ENCODE measurements at places on chromosomes 1 and 21.
A peak's percentile ranks its signal among the peaks of the same experiment; 100 is the strongest.

GRCh38 chr1:25706146-25707089 lies 89.8 kb downstream of the MAN1C1 start:
- DNase-seq = no peak

DNA sequence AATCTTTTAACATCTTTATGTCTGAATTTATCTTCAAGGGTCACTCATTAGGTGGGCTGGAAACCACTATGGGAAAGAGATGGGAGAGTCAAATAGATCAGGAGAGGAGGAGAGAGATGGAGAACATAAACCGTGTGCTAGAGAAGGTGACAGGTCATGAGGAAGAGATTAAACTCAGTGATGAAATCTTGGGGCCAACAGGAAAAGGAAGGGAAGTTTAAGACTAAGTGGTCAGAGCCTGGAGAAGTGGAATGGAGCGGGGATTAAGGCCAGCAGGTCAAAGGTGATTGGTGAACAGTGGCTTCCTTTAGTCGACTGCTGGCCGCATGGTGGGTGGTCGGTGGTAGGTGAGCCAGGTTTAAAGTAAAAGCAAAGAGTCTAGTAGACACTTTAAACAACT lies 169.3 kb upstream of the IVNS1ABP start:
- DNase-seq = no peak

- DNase-seq = no peak
Measured at GRCh38 chr1:169361281-169361680, 6.3 kb downstream of the NME7 start.

DNA sequence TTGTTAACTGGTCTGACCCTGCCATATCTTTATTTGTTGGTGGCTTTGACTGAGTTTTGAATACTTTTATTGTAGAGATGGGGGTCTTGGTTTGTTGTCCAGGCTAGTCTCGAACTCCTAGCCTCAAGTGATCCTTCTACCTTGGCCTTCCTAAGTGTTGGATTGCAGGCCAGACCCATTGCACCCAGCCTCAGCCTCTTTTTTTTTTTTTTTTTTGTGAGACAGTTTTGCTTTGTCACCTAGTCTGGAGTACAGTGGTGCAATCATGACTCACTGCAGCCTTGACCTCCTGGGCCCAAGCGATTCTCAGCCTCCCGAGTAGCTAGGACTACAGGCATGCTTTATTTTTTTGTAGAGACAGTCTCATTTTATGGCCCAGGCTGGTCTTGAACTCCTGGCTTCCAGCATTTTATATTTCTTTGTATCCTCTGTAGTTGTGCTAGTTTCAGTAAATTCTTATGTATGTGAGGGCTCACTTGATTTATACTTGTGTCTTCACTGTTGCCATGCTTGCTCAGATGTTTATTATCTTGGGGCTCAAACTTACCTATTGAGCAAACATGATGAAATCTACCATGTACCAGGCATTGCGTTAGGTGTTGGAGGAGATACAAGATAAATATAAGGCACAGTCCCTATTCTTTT lies 24.1 kb downstream of the THRAP3 start:
- no peak for DNase-seq

GRCh38 chr1:92442351-92442750 lies 44.4 kb downstream of the GFI1 start:
- no peak for DNase-seq

DNA sequence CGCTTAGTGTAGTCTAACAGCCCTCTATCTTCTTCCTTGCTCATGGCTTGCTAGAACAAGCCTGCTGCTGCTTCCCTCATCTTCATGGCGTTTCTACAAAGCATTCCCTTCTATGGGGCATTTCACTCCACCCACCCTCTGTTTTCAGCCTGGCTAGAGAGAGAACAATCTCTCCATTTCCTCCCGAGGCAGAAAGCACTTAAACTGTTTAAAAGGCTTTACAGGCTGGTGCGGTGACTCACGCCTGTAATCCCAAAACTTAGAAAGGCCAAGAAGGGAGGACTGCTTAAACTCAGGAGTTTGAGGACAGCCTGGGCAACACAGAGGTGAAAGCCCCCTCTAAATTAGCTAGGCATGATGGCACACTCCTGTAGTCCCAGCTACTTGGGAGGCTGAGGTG lies 17.8 kb downstream of the ORC1 start:
- DNase-seq = no peak

DNA sequence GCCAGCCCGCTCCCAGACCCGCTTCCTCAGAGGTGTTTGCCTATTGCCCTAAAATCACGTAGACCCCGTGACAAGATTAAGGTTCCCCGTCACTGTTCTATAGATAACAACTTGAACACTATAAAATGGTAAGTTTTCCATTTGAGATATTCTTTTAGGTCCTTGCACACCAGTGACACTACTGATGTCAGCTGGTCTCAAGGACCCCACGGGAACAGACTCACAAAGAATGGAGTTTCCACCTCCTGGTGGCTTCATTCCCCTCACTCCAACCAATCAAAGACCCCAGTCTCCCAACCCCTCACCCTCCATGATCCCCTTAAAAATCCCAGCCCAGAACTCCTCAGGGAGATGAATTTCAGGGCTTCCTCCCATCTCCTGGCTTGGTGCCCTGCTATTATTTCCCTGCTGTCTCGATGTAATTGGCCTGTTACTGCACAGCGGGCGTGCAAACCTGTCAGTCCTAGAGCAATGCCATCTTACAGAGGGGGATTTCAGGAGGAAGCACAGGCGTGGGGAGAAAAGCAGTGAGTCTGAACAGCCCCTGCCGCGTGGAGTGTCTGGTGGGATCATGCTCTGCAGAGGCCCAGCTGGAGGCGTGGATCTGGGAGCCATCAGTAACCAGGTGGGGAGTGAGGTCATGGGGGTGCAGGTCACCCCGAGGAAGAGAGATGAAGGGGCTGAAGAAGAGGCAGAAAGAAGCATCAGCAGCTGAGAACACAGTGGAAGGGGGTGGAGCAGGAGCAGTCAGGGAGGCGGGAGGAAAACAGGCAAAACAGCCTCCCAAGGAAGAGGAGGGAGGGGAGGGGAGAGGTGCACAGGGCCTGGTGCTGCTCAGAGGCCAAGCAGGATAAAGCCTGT lies 35.1 kb upstream of the LBR start:
- DNase-seq = no peak

- DNase-seq = no peak
Measured at GRCh38 chr1:115680730-115681111, 39.0 kb downstream of the VANGL1 start.

GRCh38 chr1:246773213-246773641 lies 49.0 kb downstream of the SCCPDH start:
- DNase-seq = no peak

GRCh38 chr1:222880587-222880986 lies 65.7 kb downstream of the DISP1 start:
- DNase-seq = peak; percentile 12

DNA sequence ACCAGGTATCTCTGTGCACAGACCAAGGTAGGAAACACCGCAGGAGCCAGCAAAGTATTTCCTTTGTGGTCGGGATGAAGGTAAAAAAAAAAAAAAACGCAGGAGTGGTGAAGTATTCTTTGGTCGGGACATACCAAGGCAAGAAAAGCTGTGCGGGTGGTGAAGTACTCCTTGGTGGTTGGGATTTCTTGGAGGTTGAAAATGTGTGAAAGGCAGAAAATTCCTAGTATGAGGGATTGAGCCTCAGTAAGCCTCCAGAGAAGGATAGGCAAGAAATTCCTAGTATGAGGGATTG lies 802.6 kb downstream of the PLA2G4A start:
- DNase-seq = no peak

- DNase-seq = no peak
Measured at GRCh38 chr1:198655459-198656121, 16.8 kb downstream of the PTPRC start.

DNA sequence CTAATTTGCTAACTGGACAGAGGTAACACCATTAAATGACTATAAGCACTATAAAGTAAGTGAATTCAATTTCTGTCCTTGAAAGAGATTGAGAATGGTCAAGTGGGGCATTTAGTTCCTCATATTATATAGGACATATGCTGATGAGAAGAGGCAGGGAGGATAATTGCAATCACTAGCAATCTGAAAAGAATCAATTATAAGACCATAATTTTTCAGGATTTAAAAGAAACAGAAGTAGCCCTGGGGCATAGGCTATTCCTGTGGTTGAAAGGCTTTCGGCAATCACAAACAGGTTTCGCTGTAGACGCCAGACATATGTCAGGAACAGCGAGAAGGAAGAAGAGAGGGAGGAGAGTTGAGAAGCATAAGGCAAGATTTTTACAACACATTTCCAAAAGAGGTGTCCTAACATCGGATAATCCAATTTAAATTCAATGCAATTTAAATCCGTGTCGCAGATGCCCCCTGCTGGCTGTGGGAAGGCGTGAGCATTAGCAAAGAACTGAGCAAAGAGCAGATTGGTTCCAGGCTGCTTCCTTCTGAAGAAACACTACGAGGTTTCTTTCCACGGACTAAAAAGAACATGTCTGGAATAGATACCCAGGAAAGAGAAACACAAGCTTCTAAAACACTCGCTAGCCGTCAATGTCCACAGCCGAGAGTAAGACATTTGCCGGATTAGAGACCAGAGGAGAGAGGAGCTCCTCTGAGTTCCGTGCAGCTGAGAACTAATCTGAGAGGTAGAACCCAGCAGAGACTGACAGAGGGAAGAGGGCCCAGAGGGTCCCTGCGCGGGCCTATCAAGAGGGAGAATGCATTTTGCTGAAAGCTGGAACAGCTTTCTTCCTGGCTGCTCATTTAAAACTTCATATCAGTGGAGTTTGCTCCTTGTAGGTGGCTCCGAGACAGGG lies 27.9 kb downstream of the RGS5 start:
- no peak for DNase-seq

DNA sequence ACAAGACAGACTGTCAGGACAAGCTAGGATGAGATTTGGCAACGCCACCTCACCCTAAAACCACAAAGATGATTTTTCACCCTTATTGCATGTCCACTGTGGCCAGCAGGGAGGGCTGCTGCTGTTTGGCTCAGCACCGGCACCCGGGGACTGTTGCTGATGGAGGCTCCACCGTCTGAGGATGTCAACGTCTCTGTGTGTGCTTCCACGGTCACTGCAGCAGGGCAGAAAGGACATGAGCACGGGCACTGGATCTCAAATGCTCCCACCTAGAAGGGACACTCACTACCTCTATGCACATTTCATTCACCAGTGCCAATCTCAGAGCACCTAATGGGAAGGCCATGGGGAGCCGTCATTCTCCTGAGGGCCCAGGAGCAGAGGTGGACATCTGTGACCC lies 599.6 kb downstream of the PTPRU start:
- DNase-seq = no peak

DNA sequence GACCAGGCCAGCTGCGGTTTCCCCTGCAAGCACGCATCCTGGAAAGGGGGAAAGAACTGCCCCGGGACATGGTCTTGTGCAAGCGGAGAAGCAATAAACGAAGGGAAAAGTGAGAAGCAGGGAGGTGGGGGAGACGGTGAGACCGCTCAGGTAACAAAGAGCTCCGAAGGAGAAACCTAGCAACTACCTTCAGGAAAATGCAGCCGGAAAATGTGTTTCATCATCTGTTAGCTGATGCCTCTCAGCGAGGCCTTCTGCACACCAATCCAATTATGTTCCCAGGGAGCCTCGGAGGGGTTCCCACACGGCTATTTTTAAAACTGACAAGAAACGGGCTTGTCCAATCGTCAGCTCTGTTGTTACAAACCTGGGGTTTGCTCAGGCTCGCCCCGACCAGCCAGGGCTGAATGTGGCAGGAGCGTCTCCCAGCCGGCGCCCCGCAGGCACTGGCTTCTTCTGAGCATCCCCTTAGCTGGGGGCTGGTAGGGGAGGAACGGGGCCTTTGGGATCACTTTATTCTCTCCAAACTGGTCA lies 3.4 kb downstream of the RIPK4 start:
- DNase-seq = no peak

DNA sequence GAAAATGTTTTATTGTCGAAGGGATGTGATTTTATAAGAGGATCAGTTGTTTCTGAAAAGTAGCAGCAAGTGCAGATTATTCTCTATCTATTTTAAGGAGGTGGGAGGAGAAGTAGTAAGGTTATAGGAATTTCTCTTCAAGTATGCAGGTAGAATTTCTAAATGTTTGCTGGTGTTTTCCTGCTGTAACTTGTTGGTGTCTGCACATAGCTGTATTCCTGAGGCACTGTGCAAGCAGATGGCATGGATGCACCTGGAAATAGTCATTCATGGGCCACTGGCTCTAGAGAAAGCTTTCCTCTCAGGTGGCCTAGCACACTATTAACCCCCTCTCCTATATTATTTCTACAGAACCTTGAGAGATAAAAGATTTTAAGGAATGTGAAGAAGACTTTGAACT lies 30.3 kb upstream of the PODN start:
- no peak for DNase-seq

DNA sequence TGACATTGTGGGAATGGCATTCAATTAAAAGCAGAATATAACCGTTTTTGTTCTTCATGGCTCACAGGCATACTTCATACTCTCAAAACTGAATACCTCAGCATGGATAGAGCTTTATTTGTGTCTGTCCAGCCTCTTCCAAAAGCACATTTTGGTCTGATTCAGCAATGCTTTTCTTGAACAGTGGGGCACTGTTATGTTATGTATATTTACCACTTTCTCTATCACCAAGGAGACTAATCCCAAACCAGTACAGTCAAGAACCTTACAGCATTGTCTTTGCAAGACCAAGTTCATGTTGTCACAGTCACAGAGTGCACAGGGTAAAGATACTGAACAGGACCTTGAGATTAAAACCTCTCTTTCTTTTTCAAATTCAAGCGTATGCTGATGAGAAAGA lies 582.8 kb downstream of the PTBP2 start:
- DNase-seq = no peak

- DNase-seq = no peak
Measured at GRCh38 chr21:38965241-38965640, 159.5 kb downstream of the ETS2 start.

- DNase-seq = no peak
Measured at GRCh38 chr1:75067975-75068374, 66.2 kb upstream of the LHX8 start.

DNA sequence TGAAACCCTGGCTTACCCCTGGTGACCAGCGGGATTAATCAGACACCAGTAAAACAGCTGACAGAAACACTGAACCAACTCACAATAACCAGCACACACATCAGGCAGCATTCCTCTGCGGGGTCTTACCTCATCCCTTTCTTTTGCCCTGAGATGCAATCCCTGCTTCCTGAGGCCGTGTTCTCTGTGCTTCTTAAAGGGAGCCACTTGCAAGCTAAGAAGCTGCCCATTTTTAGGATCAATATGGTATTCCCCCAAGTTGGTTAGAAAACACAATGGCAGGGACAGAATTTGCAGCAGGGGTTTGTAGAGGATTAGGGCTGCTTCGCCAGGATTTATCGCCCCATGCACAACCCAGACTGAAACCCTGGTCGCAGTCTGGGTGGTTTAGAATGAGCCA lies 74.7 kb upstream of the OLIG2 start:
- DNase-seq = no peak

GRCh38 chr1:220123889-220124288 lies 30.0 kb downstream of the IARS2 start:
- no peak for DNase-seq

DNA sequence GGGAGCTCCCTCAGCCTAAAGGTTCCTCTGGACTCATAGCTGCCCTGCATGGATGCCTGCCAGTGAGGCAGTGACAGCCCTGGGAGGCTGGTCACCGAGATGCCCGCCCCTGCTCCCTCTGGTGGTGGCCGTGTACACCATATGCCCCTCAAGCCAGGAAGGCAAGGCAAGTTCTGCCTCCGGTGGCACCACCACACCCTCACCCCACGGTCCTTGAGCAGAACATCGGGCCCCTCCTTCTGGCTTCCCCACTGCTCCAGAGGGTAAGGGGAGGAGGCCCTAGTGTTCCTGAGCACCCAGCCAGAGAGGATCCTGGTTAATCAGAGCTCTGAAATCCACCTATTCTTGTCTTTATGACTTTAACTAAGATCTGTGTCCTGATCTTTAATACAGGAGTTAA lies 1.5 kb upstream of the S100A14 start:
- DNase-seq = peak; percentile 11

All from stimulated activated CD4-positive, alpha-beta T cell treated with anti-CD3 and anti-CD28 coated beads, Interleukin-1b, Interleukin-23, amount 100 ng/mL, for 1 hour (primary cell).